ENCODE measurements at places on chromosomes 5 and 9.

DNA sequence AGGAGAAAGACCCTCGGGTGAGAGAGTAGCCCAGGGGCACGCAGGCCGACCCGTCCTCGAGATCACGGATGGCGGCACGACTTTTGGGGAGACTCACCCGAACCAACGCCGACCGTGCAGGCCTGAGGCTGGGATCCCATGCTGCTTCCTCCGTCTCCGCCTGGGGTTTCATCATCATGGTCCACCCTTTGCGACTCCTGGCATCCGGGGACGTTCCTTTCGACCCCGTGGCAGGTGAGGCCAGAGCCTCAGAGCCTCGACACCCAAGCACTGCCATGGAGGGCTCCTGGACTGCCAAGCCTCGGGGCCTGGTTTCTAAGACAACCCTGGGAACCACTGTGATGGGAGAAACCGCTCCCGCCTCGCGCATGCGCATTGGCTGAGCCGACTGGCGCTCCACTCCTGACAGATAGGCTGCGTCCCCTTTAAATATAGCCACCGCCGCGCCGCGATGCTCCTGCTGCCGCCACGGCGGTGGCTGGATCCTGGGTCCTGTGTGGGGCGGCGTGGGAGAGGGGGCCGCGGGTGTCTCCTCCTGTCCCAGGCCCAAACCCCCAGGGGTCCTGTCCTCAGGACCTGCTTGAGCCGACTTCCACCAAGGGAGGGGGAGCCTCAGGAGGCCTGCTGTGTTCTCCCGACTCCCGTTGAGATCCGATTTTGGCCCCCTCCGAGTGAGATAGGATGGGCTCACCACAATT is 481.6 kb downstream of the SPATA31A7 start:
- no peak for DNase-seq

- no peak for DNase-seq
Observed at GRCh38 chr5:4540375-4541173, 599.6 kb upstream of the ADAMTS16 start.

DNA sequence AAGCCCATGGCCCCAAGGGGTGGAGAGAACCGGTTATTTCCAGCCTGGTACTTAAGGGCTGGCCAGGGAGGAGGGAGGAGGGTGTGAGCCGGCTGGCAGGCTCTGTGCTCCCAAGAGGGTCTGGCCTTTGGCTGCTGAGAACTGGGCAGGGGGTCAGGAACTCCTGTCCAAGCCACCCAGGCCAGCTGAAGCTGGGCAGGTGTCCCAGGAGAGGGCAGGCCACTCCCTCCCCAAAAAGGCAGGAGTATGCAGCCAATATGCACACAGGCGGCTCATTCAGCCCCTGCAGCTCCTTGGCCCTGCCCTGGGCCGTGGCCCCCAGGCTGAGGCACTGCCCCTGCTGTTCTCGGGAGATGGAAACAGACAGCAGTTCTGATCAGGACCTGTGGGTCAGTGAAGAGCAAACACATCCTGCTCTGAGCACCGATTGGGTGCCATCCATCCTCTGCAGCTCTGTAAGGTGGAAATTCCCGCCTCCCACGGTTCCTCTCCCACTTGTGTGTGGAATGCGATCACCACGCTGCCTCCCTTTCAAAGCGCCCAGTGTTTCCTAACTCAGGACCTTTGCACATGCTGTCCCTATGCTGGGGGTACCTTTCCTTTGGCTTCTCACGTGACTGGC is 17.1 kb upstream of the KIF12 start:
- no peak for DNase-seq

DNA sequence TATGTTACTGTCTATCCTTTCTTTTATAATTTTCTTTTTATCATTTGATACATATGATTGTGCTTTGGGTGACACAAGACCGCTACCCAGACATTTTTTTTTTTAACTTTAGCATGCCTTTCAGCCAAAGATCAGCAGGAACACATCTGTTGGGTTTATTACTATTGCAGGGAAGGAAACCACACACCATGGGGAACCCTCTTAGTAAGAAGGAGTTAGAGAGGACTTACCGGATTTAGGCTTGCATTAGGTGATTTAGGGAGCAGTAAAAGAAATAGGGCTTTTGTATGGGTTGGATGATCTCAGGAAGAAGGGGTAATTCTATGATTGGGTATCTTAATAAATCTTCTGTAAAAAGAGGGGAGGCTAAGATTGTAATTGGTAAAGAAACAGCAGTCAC is 138.2 kb downstream of the SNX18 start:
- no peak for DNase-seq

DNA sequence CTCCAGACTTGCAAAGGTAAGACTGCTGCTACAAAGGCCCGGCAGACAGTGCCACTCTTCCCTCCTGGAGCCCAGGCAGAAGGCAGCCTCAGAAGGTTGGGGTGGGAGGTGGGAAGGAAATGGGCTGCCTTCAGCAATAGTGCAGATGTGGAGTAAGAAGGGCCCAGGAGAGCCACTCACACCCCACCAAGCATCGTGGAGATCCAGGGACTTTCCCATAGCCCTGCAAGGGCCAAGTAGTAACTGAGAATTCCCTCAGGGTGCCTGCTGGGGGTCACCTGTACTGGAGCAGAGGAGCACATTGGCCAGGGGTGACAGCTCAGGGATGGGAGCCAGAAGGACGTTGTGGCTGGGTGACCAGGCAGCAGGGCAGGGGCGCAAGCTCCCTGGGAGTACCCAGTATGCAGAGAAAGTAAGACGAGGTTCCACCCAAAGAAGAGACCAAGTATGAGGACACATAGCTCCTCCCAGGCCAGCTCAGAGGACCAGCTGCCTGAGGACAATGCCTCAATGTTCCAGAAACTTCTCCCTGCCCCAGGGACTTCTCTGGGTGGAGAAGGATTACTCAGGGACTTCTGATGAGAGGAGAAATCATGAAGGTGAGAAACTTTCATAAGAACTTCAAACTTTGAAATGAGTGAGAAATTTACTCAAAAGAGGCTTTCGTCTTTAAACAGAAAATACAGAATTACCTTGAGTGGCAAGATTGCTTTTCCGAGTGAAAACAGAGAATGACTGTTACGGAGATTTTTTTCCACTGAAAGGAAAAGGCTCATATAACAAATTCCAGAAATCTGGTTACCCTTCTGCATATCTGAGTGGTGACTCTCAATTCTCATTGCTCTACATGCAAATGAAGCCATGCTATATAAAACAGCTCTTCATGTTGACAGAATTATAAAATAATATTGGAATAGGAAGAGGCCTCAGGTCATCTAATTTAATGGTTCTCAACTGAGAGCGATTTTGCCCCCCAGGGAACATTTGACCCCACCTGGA is 87.9 kb upstream of the TRIO start:
- DNase-seq = no peak

DNA sequence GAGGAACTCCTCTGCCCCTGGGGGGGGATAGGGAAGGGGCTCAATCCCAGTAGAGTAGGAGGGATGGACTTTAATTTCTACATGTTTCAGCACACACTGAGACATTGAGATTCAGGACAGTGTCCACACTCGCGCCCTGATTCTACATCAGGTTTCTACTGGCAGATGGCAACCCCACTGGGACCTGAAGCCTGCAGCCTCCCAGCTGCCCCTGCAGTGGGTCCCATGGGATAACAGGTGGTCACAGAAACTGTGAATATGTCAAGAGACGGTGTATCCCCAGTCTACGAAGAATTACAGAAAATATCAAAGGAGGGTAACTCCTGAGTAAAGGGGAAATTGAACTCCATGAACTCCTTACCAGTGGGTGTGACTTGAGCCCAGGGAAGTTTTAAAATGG is 2.4 kb upstream of the TERT start:
- DNase-seq = no peak

GRCh38 chr9:94644543-94644942 is 5.2 kb upstream of the FBP1 start:
- DNase-seq = no peak

GRCh38 chr5:141848744-141849414 is 29.3 kb downstream of the PCDH1 start:
- no peak for DNase-seq

- DNase-seq = no peak
Observed at GRCh38 chr5:13943676-13944075, 812 bp downstream of the DNAH5 start.

GRCh38 chr5:66972004-66972403 is 224.6 kb downstream of the CD180 start:
- DNase-seq = no peak

DNA sequence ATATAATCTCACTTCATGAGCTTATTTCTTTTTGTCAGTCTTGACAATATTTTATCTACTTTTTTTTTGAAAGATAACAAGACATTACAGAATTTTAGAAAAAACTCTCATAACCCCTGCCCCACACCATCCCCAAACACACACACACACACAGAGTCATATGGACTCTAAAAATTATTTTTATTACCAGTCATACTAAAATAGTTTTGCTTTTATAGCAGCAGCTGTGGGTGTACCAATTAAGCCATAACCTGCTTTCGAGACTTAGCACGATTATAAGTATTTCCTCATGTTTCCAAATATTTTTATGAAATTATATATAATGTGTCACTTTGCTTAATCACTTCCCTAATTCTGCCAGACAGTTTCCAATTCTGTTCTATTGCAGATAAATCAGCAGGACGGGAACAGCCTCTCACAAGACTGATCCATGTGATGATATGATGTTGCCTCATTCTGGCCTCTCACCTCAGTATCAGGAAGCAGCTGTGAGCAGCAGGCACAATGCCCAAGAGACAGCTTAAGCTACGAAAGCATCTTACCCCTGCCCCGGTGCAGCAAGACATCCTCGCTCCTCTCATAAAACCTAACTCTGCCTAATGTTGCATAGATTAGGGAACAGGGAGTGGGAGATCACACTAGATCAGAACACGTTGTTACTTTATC is 7.0 kb downstream of the PDCL start:
- DNase-seq = no peak

DNA sequence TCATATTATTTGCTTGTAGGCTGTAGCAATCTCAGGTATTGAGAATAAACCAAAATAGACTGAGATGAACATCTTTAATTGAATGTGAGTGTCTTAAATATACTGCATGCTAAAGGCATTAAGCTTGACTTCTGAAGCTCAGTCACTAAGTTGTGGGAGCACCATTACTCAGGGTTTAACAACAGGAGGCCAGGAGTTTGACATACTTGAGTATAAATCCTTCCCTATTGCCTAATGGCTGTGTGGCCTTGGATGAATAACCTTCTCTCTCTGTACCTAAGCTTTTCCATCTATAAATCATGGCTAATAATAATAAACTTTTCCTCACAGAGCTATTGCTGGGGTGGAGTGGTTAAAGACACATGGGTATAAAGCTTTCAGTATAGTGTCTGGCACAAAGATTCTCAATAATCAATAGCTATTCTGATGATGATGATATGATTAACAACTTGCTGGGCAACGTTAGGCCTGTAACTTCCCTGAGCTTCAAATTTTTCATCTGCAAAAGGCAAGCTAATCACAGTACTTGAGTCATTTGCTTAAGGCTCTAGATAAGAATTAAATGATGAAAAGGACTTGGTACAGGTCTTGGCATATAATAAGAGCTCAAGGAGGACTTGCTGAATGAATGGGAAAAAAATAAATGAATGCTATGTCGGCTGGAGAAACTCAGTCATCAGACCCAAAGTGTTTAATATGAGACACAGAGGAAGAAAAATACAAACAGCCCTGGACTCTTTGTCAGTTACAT is 174.0 kb upstream of the IL12B start:
- DNase-seq = no peak

Data from SIG-M5 (cell line).